HAP-1 (cell line): ENCODE measurements at places on chromosomes 1 and 21.

DNA sequence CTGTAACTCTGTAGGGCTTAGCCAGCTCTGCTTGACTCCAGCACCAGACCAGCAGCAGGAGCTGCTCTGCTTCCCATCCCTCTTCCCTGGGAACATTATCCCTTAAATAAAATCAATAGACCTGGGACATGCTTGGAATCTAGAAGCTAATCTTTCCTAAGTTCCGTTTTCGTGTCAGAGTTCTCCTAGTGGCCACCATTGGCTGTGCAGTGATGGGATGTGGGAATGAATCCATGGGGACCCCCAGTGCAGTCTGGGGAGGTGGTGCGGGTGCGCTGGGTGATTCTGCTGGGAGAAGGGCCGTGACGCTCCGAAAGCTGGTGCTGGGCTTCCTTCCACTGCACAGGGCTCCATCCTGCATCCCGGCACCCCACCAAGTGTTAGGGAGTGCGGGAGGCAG, 202.7 kb downstream of the CAMTA1 start:
- DNase-seq = no peak

- no peak for DNase-seq
These were observed 25.4 kb upstream of the CGN start for GRCh38 chr1:151485685-151486255.

GRCh38 chr1:201461645-201462441, 7.1 kb downstream of the PHLDA3 start:
- DNase-seq = no peak

GRCh38 chr1:221217029-221217428, 337.8 kb downstream of the HLX start:
- no peak for DNase-seq

DNA sequence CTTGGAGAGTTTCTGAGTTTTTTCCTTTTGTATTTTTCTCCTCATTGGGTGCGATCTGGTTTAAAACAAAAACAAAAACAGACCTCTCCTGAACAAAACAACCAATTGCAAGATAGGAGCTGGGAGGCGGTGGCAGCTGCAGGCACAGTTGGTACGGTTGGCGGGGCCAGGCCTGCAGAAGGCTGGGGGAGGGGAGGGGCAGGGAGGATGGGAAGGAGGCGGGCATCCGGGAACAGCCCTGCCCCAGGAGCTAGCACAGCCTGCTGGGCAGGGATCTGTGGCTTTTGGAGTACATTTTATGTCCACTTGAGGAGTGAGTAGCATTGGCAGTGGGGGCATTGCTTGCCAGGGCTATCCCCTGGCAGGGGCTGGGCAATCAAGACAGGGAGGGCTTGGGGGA, 5.2 kb downstream of the CAPN9 start:
- DNase-seq = no peak

- DNase-seq = no peak
These were observed 23.8 kb upstream of the KIF26B start for GRCh38 chr1:245131026-245131393.

- DNase-seq = no peak
These were observed 155.0 kb downstream of the TOMM20 start for GRCh38 chr1:234973426-234974250.

GRCh38 chr1:108117945-108118902, 81.9 kb downstream of the SLC25A24 start:
- no peak for DNase-seq

DNA sequence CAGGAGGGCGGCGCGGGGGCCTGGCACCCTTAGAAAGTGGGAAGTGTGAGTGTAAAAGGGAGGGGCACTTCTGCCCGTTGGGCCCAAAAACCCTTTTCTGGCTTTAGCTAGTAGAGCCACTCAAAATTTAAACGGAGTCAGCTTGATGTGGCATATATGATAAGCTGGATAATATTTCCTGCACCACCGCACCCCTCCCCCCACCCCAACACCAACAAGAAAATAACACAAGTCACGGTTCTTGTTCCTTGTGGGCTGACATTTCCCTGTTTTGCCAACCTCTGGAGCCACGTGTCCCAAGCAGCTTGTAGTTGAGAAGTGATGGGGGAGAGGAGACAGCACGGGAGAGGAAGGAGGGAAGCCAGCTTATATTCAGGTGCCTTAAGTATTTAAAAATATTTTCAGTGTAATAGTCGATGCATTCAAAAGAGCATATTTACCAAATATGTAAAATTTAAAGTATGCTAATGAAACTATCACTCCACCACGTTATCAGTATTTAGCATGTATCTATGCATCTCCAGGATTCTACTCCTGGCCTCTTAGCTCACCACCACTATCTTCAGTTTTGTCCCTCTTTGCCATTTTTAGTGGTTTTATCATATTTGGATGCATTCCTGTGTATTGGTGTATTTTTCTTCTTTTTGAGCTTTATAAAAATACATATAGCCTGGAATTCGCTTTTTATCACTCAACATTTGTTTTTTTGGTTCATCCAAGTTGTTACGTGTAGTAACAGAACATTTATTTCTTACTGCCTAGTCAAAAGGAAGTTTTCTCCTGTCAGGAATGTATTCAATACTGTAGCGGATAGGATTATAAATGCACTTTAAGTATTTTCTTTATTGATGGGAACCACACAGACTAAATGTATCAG, 773 bp upstream of the DDX59 start:
- peak; percentile 57 for DNase-seq

GRCh38 chr1:168422203-168422847, 121.5 kb downstream of the XCL2 start:
- no peak for DNase-seq

DNA sequence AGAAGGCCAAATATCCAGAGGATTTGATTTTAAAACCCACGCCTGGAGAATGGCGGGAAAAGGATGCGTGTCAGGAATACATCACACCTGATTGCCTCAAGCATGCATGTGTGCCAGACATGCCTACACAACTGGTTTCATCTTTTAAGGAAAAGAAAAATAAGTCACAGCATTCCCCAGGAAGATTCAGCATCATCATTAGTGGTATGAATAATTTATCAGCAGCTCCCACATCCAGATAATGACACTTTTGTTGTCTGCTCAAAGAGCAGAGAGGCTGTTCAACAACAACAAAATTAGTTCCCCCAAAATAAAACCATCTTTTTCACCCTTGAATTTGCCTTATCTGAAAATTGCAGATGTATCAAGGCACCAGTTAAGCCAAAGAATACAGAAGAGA, 328.6 kb upstream of the C1orf87 start:
- DNase-seq = no peak

- no peak for DNase-seq
These were observed 23.0 kb downstream of the NID1 start for GRCh38 chr1:236041631-236042618.

GRCh38 chr1:212012034-212012740, 23.2 kb downstream of the INTS7 start:
- peak; percentile 52 for DNase-seq

DNA sequence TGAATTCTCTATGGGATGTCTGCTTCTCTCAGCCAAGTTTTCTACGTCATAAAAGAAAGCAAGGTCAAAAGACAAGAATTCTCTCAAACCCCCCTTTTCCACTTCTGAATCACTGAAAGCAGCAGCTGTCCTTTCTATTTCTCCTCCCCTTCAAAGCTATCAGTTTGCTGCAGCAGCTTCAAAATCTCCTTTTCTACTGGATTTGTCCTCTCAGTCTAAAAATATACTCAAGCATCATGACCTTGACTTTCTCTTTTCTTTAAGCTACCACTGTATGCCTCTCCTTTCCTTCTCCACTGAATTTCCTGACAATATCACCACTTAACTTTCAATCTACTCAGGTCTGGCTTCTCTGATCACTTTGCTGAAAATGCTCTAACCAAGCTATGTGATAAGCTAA, 1.9 kb downstream of the WDR64 start:
- DNase-seq = no peak

DNA sequence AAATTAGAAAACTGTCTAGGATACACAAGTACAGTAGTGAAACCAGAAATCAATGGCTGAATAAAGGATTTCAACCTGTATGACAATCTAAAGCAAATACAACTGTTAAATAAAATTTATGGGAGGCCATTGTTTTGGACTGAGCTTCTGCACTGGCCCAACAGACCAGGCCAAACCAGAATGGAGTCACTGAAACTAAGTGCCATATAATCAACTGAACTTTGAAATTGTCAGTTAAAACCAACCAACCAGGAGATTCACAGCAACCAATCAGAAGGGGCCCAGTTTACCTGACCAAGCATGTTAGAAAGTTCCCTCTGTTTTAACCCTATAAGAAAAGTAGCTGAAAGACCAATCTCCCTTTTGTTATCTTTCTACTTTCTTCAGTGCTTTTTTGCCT, 30.5 kb upstream of the SOAT1 start:
- no peak for DNase-seq

DNA sequence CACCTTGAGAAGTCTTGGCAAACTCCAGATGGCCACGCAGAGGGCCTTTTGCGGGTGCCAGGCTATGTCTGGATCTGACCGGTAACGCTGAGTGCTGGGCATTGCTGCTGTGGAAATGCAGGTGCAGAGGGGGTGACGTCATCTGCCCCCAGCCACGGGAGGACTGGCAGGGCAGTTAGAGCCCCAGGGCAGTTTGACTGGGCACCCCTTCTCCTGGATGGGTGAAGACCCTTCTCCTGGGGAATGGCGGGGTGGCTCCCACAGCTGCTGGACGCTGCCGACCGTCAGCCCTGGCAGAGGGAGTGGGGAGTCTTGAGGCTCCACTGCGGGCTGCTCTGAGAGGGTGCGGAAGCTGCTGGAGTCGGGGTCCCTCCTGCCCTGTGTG, 12.6 kb upstream of the EDN2 start:
- no peak for DNase-seq

- DNase-seq = peak; percentile 49
These were observed 650 bp downstream of the VANGL1 start for GRCh38 chr1:115642168-115643072.

DNA sequence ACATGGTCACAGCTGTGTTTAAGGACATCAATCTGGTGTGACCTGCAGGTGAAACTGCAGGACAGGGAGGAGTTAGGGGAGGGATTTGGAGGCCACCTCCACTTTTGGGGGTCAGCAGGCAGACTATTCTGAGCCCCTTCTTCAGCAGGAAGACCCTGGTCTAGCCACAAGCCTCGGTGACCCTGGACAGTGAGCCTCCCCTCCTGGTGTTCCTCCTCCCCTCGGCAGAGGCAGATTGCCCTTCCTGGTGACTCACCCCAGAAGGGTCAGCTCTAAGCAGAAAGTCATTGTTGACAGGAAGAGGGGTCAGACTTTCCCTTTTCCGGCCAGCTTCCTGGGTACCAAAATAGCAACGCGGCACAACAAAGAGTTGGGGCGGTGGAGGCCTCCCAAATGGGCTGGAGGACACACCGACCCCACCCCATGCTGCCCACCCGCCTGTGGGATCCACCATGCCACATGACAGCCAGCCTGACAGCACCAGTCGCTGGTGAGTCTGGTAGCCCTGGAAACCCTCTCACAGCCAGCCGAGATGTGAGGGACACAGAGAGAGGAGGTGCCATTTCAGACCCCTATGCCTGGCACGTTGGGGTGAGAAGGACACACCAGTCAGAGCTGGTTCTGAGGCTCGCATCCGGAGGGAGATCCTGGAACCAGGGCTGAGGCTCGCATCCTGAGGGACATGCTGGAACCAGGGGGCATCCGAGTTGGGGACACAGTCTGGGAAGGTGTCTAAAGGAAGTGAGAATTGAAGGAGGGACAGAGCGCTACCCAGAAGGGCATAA, 14.7 kb upstream of the CSF1 start:
- DNase-seq = no peak

GRCh38 chr1:89815611-89816010, 5.2 kb upstream of the LRRC8D start:
- no peak for DNase-seq

- DNase-seq = no peak
These were observed 4.5 kb downstream of the PEX14 start for GRCh38 chr1:10479296-10479695.

GRCh38 chr1:218700666-218701065, 355.5 kb downstream of the TGFB2 start:
- no peak for DNase-seq

- DNase-seq = no peak
These were observed 65.7 kb upstream of the CACHD1 start for GRCh38 chr1:64404202-64404601.

DNA sequence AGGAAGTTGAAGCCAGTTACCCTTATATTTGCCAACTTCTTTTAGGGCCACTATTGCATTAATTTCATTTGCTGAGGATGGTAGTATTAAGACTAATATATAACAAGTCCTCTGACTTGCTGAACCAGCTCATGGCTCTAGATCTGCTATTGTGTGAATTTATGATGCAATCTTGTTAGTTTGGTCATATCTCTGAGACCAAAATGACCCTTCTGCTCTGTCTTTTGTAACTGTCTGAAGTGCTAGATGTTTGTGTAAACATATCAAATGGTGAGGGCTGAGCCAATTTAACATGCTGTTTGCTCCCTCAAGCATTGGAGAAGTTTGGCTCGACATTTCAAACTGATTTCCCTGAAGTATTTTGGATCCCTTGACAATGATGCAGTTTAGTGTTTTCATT, 106.9 kb upstream of the PTGFR start:
- DNase-seq = no peak

- DNase-seq = no peak
These were observed 191.4 kb downstream of the AMY1C start for GRCh38 chr1:103941086-103941485.

- DNase-seq = no peak
These were observed 24.2 kb downstream of the SPRTN start for GRCh38 chr1:231362325-231362724.

DNA sequence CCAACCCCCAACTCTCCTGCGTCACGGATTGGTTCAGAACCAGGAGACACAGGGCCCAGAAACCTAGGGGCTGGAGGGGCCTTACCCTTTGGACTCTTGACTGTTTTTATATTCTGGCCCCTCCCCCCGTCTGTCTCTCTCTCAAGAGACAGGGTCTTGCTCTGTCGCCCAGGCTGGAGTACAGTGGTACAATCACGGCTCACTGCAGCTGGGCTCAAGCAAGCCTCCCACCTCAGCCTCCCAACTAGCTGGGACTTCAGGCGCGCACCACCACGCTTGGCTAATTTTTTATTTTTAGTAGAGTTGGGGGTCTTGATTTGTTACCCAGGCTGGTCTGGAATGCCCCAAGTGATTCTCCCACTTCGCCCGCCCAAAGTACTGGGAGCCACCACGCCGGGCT, 52.5 kb downstream of the PRKCZ start:
- no peak for DNase-seq
